Erythroblast (primary cell): ENCODE measurements at places on chromosomes 4 and X.

GRCh38 chr4:185261946-185262345 is 52.5 kb downstream of the SNX25 start:
- no peak for DNase-seq

GRCh38 chr4:62619971-62620370 is 1419.8 kb downstream of the ADGRL3 start:
- DNase-seq, result no peak

DNA sequence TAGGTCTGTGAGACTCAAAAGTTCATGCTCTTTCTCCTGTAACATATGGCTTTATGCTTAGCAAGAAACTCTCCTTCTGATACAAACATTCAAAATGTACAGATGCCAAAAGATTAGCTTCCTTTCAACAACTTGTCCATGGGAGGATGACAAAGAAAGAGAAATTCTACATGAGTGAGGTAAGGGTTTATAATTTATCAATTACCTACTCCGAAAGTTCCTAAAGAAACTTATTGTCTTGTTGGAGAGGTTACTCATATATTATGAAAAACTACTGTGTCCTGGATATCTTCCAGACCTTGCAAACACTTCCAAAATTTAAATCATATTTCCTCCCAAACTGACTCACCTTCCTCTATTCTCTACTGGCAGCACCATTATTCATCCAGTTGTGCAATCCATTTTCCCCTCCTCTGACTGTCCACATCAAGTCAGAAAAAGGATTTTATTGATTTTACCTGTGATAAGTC is 65.1 kb downstream of the ENPEP start:
- no peak for DNase-seq

DNA sequence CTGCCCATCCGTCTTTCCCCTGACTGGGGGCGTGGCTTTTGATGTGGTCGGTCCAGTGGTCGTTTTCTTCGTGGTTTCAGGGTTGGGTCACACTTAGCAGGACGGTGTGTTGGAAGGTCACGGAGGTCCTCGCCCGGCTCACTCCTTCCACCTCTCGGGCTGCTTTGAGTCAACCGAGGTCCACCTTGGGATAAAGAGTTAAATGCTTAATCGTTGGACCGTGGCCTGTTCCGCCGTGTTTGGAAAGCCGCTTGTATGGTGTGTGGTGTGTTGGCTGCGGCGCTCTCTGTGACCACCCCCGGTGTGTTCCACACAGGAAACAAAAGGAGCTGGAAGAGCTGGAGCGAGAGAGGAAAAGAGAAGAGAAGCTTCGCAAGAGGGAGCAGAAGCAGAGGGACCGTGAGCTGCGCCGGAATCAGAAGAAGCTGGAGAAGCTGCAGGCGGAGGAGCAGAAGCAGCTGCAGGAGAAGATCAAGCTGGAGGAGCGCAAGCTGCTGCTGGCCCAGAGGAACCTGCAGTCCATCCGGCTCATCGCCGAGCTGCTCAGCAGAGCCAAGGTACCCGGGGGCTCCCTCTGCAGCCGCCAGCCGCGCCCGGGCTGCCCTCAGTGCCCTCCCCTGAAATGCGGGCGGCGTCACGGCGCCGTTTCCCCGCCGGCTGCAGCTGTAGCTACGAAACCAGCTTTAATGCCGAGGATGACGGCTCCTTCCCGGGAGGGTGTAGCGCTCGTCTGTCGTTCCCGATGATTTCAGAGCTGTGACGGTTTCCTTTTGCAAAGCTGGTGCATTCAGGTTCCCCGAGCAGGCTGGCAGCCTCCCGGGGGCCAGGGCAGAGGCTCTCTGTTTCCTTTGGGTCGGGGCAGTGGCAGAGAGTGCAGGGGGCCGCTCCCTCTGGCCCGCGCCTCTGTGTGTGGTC is 7.7 kb downstream of the AKAP17A start:
- no peak for DNase-seq

DNA sequence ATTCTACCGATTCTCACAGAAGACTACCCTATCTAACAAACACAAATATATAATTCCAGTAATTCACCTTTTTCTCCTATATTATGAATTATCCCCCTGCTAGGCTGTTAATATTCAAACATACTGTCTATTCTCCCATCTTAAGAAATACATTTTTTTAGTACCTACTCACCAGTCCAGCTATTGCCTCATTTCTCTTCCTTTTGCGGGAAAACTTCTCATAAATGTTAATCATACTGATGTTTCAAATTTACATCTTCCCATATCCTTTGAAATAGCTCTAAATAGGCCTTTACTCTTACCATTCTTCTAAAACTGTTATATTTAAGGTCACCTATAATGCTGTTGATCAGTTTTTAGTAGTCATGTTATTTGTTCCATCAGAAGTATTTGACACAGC is 759.1 kb upstream of the SLIT2 start:
- DNase-seq, result no peak

DNA sequence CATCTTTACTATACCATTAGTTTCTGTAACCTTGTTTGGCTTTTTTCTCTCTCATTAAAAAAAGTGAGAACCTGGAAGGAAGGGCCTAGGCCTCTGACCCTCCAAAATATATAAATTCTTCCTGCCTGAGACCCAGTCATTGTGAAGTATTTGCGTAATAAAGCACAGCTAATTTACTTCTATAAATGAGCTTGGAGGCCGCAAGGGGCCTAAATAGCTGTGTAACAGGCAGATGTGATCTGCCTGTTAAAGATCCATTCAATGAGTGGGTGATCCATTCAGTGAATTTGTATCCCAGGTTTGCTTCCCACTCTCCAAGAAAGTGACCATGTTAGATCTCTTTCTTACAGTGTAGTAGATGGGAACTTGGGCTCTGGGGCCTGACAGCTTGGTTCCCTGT is 595 bp upstream of the PYURF start:
- DNase-seq, result peak; percentile 41

- DNase-seq, result no peak
These were observed 934 bp downstream of the ZNF41 start for GRCh38 chrX:47482065-47482511.

GRCh38 chrX:38216642-38217041 is 4.0 kb downstream of the SRPX start:
- DNase-seq, result no peak
